ENCODE measurements at places on chromosomes 3 and 15.

DNA sequence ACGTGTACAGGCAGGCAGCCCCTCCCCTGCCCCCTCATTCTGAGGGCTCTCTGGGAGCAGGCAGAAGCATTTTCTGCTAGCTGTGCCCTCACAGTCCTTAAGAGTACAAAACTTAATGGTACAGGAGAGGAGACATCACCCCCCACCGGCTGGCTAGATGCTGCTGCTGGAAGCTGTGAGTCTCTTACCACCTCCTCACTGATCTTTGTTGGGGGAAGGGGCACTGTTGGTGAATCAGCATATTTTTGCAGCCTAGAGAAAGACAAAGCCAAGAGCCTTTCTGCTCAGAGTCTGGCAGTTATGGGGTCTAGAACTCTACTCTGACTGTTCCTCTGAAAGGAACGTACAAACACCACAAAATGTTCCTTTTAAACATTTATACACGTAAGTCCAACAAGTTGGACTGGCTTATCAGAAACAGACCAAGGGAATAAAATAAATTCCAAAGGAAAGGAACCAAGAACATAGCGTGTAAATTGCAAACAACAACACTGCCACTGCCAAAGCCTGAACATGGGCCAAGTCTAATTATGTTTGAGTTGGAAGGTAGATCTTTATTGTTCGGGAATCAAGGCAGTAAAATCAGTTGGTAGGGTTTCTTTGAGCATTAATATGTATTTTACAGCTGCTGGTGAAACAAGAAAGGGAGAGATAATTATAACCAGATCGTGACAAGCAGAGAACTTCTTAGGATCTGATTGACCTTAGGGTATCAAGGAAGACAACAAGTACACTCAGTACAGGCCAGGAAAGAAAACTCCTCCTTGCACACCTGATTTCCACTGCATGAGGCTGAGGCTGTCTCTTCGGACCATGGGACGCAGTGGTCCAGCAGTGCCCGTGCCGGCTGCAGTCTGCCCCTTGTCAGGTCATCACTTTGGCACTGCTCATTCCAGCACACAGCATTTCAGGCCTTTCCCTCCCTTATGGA lies 27.4 kb downstream of the CLK3 start:
- no peak for DNase-seq

GRCh38 chr3:171718493-171719185 lies 91.6 kb downstream of the PLD1 start:
- DNase-seq = no peak

GRCh38 chr3:57006949-57007419 lies 53.5 kb upstream of the SPATA12 start:
- DNase-seq = no peak

GRCh38 chr15:92151168-92151567 lies 242.5 kb upstream of the ST8SIA2 start:
- no peak for DNase-seq

DNA sequence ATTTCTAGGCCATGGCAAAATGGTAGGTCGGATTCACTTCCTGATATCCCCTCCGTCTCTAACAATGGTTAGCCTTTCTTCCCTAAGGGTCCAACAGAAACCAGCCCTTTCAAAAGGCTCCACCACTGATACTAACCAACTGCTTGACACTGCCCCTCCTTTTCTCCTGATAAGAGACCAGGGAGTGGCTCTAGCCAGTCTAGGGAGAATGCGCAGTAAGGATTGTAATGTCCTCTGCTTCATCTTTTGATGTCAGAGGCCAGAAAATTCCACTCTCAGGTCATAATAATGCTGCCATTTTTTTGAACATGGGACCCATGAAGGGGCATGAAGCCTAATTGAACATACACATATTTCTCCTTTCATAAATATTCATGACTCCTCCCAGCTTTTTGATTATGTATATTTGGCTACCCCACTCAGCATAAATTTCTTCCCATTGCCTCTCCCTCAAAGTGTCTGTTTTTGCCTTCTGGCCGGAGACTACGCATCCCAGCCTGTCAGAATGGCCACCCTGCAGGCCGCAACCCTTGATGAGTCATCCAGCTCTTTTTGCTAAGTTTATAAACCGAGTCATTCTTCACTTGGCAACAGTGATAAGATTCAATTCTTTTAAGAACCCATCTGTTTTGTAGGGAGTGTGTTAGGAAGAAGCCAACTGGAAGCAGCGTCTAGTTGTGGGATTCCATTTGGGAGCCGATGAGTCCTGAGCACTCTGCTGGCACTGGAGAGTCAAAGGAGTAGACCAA lies 189.0 kb upstream of the MCTP2 start:
- DNase-seq = no peak

GRCh38 chr3:185927501-185928200 lies 10.2 kb downstream of the TRA2B start:
- no peak for DNase-seq

- no peak for DNase-seq
These were observed 123.1 kb upstream of the DPH6 start for GRCh38 chr15:35669021-35669420.

DNA sequence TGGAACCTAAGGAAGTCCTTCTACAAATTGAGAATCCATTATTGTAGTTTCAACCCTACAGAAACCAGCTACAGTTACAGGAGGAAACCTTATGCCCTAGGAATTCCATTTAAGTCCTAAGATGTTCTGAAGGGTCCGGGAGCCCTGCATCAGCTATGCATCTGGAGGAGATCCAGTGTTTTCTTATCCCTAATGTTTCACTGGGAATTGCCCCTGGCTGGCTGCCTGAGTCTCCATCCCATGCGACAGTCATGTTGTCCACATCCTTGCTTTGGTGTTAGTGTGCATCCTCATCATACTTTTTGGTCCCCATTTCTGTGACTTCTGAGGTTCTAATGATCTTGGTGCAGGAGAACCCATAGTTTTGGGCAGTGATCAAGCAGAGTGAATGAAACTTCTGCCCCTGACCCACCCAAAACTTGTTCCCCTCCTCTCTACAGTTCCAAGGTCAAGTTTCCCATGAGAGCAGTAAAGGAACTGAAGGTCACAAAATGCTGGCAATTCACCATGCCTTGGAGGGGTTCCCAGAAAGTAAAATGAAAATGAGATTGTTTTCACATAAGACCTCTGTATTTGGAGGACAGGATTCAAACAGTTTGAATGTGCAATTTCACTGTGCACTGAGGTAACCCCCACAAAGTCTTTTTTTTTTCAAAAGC lies 121.9 kb upstream of the PHLDB2 start:
- no peak for DNase-seq

GRCh38 chr15:83012076-83012426 lies 612 bp upstream of the C15orf40 start:
- DNase-seq = no peak

- no peak for DNase-seq
These were observed 124.3 kb downstream of the ISL2 start for GRCh38 chr15:76460871-76461270.

DNA sequence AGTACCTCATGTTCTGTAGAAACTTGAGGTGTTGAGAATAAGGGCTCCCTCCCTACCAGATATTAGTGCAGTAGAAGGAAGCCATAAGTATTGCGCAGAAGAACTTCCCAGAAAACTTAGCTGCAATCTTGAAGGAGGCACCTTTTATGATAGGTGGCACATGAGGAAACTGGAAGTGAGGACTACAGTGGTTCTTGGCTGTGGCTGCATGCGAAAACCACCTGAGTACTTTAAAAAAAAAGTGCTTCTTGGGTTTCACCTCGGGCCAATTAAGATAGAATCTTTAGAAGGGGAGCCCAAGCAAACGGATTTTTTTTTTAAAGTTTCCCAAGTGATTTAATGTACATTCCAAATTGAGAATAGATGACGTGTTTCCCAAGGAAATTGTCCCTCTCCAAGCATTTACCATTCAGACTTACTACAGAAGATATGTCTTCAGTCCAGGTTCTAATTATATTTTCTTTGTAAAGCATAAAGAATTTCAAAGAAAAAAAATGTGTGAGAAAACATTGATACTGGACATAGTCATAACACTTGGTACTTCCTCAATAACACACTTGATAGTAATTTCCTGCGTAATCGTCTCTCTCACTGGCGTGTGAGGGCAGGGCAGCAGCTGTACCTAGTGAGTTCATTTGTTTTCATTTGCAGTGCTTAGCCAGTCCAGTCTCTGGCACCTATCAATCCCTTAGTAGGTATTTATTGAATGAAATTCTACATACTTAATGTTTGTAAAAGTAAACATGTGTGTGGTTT lies 12.3 kb upstream of the NR1I2 start:
- DNase-seq = no peak

GRCh38 chr15:60682615-60683014 lies 203.7 kb upstream of the ICE2 start:
- DNase-seq = no peak

DNA sequence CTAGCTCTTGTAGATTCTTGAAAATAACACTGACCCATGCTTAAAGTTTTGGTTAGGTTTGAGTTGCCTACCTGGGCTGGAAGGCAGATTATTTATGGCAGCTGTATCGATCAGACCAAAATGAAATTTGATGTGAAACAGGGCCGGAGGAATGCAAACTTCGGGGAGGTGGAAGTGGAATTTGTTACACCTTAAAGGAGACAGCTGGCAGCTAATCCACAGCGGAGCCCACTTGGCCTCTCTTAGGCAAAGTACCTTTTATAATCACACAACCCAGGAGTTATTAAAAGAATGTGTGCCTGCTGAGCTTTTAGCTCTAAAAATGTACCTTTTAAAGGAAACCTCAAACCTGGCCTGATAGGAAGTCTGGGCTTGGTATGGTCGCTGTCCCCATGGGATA lies 250.9 kb upstream of the TPM1 start:
- DNase-seq = no peak

- no peak for DNase-seq
These were observed 156.0 kb upstream of the SOX2 start for GRCh38 chr3:181555681-181556080.

DNA sequence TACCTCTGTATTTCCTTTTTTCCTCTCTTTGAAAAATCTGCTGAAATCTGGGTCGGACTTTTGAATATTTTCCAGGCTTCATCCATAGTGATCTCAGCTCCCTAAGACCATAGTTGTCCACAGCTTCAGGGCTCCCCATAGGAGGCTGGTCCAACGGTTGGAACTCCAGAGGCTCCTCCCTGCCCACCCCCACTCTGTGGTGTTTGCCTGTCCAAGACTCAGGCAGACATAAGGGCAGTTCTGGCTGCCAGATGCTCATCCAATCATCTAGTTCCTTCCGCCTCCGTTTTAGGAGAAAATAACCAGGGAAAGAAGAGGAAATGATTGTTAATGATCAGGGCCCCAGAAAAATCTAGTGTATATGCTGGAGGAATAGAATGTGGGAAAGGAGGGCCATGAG lies 27.9 kb upstream of the PRTG start:
- no peak for DNase-seq

DNA sequence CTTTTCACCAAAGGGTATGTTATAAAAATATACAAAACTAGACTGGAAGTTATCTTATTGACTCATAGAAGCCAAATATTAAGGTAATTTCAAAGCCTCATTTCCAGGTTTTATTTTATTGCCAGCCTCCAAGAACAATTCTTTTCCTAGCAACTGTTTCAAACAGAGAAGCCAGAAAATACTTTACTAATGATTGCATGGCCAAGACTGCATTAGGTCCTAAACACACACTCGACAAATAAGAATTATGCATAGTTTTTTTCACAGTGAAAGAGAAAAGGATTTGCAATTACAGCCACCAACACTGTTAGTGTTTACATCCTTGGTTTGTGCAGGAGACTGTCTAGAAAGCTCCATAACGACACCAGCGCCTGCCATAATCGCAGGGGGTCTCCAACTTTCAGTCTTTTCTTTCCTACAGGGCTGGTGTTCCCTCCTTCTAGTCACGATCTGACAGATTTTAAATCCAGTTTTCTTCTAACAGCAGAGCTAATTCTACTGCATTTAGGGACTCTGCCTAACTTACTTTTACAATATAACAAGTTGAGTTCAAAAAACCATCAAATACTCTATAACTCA lies 58.1 kb downstream of the CLASP2 start:
- DNase-seq = no peak

GRCh38 chr3:17592956-17593355 lies 149.5 kb downstream of the TBC1D5 start:
- DNase-seq = no peak

- DNase-seq = no peak
These were observed 16.2 kb upstream of the VILL start for GRCh38 chr3:37974121-37975083.

DNA sequence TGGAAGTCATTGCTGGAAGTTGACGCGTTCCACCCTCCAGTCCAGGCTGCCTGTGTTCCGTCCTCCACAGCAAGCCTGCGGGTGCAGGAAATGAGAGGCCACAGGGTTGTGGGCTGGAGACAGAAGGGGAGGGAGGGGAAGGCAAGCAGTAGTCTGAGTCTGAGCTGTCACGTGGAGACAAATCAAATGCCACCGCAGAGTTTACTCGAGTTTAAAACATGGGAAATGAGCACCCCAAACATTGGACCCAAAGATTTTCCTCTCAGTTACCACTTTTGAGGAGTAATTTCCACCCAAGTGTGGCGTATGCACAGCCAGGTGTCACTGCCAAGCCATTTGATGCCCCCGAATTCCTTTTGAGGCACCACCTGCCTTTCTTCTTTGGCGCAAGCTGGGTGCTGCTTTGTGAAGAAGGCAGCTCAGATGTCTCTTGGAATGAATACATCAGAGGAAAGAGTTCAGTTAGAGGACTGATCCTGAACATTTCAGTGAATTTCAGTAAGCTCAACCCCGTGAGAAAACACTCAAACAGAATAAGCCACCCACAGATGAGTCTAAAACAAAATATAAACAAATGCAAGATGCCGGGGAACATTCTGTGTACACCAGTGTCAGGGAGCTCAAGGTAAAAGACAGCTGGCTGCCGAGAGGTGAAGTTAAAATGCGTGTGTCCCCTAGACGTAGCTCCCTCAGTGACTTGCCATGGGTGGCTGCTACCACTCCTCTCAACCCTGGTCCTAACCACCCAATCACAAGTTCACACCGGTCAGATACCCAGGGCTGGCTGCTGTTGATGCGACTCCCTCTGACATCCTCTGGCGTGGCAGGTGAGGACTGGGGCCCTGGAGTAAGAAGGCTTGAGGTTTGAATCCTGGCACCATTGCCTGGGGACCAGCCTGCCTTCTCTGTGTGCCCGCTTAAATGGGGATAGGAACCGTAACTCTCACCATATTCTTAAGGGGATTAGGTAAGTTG lies 203.8 kb downstream of the UACA start:
- peak; percentile 47 for DNase-seq

- DNase-seq = no peak
These were observed 64.0 kb downstream of the GREM1 start for GRCh38 chr15:32781781-32782180.

DNA sequence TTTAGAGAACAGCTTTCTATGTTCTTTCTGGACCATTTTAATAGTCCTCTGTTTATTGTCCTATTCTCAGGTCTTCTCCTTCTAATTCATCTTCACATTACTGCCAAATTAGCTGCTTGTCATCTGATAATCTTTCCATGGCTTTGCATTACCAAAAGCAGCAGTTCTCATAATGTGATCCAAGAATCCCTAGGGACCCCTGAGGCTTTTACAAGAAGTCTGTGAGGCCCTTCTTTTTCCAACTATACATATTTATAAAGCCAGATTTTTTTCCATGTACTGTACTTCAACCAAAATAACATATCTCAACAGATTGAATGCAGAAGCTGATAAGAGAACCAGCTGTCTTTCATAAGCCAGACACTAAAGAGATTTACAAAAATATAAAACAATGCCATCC lies 162.5 kb upstream of the BFSP2 start:
- DNase-seq = no peak

Measured in suprapubic skin (tissue), 4 donors.